ENCODE measurements at places on chromosomes 6 and 20.

DNA sequence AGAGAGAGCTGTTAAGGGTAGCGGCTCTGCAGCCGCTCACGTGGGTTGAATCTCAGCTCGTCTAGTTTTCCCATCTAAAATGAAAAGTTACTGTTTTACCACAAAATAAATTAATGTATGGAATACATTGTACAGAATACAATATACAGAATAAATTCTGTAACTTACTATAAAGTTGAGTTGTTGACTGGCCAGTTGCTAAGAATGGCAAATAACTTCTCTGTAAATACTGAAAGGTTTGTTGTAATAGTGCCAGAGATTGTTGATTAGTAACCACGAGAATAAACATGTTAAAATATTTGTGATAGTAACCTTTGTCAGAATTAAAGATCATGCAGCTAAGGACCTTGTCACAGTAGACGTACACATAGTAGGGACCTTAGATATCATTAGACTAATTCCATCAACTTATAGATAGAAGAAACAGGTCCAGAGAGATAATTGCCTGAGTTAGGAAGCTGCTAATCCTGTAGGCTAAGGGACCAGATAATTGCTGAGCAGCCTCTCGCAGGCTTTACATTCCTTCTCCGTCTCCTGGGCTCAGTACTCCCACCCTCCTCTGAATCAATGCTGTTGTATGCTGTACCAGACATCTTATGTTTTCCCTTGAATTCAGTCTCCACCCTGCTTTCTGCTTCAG, 544 bp upstream of the NRM start:
- peak overlapping the region; percentile 76 for H3K27ac ChIP-seq
- H3K4me1 ChIP-seq: peaks cover 31% of the 10 kb centered on the region
- H3K27me3 ChIP-seq: peaks cover 7% of the 10 kb centered on the region

DNA sequence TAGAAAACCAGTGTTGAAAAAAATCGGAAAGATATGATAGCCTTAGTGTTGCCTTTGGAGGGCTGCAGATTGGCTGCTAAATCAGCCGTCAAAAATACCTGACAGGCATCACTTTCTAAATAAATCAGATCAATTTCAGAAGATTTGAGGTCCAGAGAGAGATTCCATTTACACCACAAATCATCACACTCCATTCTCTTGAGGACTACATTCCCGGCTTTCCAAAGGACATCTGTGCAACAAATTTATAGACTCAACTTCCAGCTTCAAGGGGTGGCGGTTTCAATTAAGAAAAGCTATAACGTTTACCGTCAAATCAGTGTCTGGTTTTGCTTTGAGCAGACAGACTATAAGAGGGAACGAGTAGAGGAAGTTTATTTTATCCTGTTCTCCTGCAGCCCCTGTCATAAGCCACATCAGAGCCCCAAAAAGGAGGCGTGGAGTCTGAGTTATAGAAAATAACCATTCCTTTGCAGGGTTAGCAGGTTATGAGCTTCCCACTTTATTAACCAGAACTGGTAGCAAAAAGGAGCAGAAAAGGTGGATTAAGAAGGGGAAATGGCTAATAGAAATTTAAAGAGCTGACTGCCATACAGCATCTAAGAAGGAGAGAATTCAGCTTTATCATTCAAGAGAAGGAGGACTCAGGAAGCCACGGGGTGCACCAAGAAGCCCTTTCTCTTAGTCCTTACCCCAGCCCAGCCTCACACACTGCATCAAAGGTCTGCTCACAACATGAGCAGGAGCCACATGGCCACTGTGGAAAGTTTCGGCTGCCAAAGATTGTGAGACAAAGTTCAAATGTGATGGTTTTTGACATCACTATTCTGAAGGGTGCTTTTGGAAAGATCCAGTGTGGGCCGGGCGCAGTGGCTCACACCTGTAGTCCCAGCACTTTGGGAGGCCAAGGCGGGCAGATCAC, 12.9 kb upstream of the UQCC2 start:
- peaks cover 2% of the 10 kb centered on the region for H3K27me3 ChIP-seq
- H3K4me3 ChIP-seq: no peak overlapping the region
- no peak for DNase-seq
- no peak overlapping the region for H3K27ac ChIP-seq
- H3K36me3 ChIP-seq: no peaks in the 10 kb centered on the region

GRCh38 chr6:77822265-77822664, 169.4 kb downstream of the MEI4 start:
- H3K4me3 ChIP-seq: no peak overlapping the region
- H3K4me1 ChIP-seq: no peaks in the 10 kb centered on the region
- H3K27me3 ChIP-seq: no peaks in the 10 kb centered on the region

DNA sequence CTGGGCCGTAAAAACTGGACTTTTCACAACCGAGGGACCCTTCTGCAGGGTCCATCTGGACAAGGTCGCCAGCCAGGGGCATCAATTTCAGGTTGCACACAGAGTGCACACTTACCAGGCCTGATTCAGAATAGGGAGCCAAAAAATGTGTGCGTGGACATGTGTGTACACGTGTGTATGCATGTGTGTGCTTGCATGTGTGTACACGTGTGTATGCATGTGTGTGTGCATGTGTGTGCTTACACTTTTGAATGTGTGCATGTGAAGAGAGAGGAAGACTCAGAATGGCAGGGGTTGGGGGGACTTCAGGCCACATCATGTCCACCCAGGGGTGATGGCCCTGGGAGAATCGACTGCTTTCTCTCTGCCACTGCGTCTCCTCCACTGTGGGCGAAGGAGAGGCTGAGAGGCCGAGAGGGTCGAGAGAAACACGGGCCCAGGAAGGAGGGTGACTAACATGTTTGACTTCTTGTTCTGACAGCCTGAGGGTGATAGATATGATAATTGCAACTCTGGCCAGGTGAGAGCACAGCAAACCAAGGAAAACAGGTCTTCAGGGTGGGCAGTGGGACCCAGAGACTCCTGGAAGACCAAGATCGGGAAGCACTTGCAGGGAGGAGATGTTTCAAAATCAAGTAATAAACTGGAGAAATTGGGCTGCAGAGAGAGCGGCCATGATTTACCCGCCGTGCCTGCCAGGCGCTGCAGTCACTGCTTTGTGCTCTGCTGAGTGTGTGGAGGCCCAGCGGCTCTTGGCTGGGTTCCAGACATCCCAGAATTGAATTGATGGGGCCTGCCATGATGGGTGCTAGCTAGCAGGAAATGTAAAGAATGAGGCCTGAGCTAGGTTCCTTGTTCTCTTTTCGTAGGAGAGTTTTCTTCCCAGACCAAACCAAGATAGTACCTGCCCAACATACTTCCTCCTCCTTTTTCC, 310.8 kb downstream of the QKI start:
- no peak overlapping the region for H3K27ac ChIP-seq
- H3K4me3 ChIP-seq: no peak overlapping the region
- DNase-seq: no peak
- H3K27me3 ChIP-seq: peaks cover 2% of the 10 kb centered on the region
- peaks cover 3% of the 10 kb centered on the region for H3K4me1 ChIP-seq
- no peaks in the 10 kb centered on the region for H3K36me3 ChIP-seq
